ENCODE measurements at places on chromosomes 13 and 19.

- no peak for DNase-seq
These were observed 15.7 kb downstream of the ARID3A start for GRCh38 chr19:941292-942132.

DNA sequence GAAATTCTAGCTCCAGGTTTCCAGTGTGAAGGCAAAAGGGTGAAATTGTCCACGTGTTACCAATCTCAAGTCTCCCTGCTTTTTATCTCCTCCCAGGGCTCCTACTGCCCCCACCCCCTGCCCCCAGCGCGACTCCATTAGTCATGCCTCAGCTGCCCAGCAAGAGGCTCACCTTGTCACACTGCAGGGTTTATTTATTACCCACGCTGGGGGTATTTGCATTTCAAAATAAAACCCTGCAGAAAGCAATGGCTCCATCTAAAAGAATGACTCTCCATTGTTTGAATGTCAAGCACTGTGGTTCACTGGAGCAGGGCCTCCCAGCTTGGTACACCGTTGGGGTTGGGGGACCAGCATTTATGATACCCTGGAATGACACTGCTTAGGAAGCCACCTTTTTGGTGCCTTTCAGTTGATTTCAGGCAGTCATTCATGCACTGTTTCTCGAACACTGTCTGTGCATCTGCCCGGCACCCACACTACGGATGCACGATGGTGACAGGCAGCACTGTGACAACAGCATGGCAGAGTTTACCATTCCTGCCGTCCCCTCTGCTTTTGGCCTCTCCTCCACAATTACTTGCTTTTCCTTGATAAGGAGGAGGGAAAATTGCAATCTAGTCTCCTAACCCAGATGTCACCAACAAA, 9.9 kb upstream of the POP4 start:
- DNase-seq = no peak

- no peak for DNase-seq
These were observed at the start of gene PRR36 for GRCh38 chr19:7874076-7874896. Gene PRR36 (minus strand): TSS chr19:7874390. CDS start chr19:7873689, 701 bp downstream.

DNA sequence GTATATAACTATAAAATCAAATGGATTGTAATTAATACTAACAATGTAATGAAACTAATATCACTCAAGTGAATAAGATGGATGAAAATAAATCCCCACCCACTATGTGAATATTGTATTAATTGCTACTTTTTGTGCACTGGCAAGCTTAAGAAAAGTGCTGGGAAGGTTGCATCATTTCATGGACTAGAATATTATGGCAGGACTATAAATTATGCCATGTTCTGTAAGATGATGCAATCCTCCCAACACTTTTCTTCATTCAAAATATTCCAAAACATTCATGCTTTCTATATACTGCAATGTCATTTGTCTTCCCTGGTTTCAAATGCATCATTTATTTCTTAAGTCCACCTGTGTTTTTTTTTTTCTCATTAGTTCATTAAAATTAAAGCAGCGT, 457.6 kb upstream of the GPC6 start:
- DNase-seq = no peak

- DNase-seq = peak; percentile 35
These were observed 64.4 kb downstream of the B3GLCT start for GRCh38 chr13:31264151-31264550.

DNA sequence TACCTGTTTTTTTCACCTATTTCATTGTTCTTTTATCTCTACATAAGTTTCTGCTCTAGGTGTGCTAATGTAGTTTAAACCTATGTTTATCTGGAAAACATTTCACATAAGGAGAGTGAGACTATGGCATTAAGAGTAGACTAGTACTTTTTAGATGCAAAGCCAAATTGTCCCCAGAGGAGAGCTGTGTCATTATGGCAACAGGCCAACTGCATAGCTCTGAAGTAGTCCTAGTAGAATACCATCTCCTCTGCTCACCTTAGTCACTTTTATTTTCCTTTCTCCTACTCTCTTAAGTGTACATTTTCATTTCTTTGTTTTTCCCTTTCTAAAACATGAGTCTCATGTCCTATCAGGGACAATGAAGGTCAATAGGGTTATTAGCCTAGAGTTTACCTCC, 123.1 kb downstream of the ITGBL1 start:
- DNase-seq = no peak

DNA sequence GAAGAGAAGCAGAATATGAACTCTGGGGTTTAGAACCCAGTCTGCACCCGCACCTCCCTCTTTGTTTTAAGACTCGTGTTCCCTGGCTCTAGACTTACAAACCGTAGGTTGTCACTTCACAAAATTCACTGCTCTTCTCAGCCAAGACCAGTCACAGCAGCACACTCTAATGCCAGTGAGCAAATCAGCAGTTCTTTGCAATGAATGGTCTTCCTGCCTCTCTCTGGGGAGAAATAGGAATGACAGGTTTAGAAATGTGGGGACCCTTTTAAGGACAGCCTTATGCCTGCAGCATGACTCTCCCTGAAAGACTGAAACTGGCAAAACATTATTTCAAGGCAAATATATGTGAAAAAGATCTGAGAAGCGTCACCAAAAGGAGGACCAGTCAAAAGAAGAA, 156.9 kb downstream of the KCTD15 start:
- DNase-seq = no peak

DNA sequence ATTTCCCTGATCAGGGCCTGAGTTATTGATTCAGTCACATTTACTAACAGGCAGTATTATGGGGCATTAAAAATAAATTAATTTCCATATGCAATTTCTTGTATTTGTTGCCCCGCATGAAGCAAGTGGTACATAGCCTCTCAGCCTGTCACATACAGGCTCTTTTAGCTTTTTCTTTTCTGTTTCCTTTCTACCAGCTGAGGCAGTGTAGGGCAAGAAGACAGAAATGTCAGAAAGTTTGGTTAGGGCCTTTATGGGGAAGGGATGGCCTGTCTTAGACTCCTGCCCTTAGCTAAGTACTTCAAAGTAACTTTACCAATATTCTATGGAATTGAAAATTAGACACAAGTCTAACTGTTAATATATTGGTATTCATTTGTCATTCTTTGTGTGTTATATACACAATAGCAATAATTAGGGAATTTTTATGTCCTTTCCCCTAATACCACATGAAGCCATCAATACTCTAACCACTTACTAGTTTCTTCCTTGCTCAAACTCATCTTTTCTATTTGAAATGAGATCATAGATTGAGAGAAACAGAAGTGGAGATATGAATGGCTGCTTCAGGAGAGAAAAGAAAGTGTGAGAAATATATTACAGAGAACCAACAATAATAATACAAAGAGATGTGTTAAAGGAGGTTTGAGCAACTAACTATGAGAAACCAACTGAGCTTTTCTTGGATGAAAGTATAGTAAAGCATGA, 669.6 kb downstream of the PCDH17 start:
- no peak for DNase-seq

- peak; percentile 7 for DNase-seq
These were observed 229.6 kb upstream of the HTR2A start for GRCh38 chr13:47126432-47126831.

GRCh38 chr19:49465371-49465770, 8.6 kb upstream of the FLT3LG start:
- no peak for DNase-seq

DNA sequence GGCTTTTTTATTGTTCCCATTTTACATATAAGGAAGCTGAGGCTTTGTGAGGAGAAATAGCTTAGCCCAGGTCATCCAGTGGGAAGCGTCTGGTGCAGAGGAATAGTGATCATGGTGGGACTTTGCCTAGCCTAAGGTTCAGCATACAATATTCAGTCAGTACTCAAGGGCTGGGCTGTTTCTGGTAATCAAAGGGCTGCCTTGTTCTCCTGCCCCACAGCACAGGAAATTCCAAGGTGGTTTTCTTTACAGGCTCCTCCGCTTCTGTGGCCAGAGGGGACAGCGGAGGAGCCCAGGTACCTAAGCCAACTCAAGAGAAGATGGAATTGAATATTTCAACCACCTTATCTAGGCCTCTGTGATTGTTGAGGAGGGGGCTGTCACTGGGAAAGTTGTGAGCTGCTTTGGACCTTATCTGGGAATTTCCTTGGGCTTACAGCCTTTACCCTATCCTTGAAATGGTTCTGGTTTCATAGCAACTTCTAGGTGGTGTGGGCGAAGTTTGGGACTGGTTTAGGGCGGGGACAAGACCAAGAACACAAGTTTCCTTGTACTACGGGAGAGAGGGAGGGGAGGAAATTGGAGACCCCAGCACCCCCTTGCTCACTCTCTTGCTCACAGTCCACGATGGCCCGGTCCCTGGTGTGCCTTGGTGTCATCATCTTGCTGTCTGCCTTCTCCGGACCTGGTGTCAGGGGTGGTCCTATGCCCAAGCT, at the start of gene MIA:
Gene MIA (plus strand): TSS at position 606 of the 716 bp plus-strand sequence. CDS start 22 bp downstream, at position 628.
- DNase-seq = no peak

DNA sequence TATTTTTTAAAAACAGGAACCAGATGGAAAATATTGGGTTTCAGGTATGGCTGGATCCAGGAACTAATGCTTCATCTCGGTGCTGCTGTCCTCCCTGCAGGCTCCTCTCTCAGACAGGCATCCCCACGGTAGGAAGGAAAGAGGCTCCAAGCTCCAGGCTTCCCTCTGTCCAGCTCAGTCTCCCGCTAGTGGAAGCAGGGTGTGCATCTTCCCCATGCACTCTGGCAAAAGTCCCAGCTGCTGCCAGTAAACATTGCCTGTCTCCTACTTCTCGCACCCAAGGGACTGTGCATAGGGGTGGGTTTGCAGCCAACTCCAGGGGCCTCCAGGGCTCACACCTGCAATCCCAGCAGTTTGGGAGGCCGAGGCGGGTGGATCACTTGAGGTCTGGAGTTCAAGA, 29.2 kb downstream of the IL12RB1 start:
- DNase-seq = no peak

- DNase-seq = no peak
These were observed 1.2 kb downstream of the C5AR1 start for GRCh38 chr19:47310819-47311218.

GRCh38 chr19:38304352-38304865, 358 bp downstream of the C19orf33 start:
- DNase-seq = no peak

GRCh38 chr13:74287724-74288169, 153.5 kb upstream of the KLF12 start:
- DNase-seq = peak; percentile 92

GRCh38 chr13:28339419-28339818, 155.5 kb downstream of the FLT1 start:
- no peak for DNase-seq

DNA sequence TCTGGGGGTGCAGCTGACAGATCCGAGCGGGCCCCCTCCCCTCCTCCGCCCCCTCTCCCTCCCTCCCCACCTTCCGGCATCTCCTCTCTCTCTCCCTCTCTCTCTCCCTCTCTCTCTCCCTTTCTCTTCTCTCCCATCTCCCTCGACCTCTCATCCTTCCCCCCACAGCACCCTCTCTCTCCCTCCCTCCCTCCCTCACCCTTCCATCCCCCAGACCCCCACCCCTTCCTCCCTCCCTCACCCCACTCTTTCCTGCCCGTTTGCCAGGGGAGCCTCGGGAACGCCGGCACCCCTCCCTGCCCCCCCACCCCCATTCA, 666 bp downstream of the CELF5 start:
- DNase-seq = no peak

GRCh38 chr19:27709496-27709895, 1503.5 kb downstream of the UQCRFS1 start:
- DNase-seq = no peak

Measured in epithelial cell of proximal tubule (primary cell).